ENCODE measurements at places on chromosomes 7 and 10.

- DNase-seq = no peak
Measured at GRCh38 chr7:30630986-30631385, 36.3 kb downstream of the GARS1 start.

GRCh38 chr7:36244429-36244828 lies 91.4 kb downstream of the EEPD1 start:
- no peak for DNase-seq

DNA sequence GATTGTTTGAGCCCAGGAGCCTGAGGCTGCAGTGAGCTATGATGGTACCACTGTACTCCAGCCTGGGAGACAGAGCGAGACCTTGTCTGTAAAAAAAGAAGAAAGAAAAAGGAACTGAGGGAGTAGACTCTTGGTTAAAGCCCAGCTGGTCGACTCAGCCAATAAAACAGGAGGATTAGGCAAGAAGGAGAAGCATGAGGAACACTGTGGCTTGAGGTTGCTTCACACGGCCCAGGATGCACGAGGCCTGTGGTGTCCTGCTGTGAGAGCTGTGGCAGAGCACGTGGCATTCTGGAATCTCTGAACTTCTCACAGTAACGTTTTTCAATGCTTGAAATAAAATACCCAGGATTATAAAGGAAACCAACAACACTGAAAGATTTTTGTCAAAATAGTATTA lies 93.3 kb downstream of the CUL2 start:
- DNase-seq = peak; percentile 35

- DNase-seq = no peak
Measured at GRCh38 chr7:128303643-128304042, 40.1 kb downstream of the RBM28 start.

DNA sequence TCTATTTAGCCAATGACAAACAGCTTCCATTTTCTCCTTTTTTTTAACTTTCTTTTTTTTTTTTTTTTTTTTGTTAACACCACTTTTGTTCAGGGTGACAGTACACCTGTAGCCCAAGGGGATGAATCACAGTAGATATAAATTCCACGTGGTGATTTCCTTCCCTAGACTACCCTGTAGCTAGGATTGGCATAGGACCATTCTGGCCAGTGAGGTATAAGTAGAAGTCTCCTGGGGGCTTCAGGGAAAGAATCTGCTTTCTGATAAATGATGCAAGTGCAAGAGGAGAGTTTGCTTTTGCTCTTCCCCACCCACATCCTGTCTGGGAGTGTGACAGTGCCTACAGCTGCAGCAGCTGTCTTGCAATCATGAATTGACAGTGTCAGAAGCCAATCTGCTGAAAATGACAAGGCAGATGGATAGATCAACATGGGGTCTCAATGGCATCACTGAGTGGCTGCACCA lies 63.2 kb upstream of the TOMM7 start:
- no peak for DNase-seq

GRCh38 chr7:18276380-18276779 lies 219.2 kb upstream of the HDAC9 start:
- no peak for DNase-seq

- DNase-seq = no peak
Measured at GRCh38 chr10:49313501-49314070, 14.6 kb downstream of the C10orf71 start.

DNA sequence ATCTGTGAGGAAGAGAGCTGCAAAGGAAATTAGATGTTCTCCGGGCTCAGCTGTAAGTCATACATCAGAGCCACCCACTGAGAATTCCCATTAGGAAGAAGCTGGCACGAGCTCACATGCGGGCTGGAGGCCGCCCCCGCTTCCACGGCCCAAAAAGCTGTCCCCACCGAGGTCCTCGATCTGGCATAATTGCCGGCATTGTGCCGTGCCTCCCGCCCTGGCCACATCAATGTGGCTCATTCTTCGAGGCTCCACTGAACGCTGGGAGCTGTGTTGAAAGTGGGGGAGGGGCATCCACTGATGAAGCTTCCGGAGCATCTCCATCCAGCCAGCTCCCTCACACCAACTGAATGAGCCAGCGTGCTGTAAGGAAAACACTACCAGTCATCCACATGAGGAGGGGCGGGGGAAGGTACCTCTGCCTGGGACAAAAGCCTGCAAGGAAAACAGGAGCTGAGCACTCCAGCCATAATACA lies 173.1 kb downstream of the PTPRN2 start:
- no peak for DNase-seq

DNA sequence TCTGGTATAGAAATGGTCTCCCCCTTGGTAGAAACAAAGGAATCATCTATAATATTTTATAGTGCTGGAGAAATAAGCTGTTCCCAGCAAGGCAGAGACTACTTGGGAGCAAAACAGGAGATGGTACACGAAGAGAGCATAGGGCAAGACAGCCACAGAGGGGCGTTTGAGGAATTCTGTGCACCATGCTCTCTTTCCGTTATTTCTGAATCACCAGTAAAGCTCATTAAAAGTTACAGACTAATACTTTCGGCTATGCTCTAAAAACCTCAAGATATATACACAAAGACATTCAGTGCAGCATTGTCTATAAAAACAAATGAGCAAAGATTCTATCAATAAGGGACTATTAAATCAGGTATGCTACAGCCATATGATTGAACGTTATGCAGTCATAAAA lies 68.5 kb upstream of the FHIP2A start:
- peak; percentile 20 for DNase-seq

GRCh38 chr7:140008755-140009610 lies 53.8 kb downstream of the PARP12 start:
- no peak for DNase-seq

GRCh38 chr10:49527061-49527460 lies 11.9 kb downstream of the ERCC6 start:
- DNase-seq = no peak
